Right cardiac atrium (tissue), 5 donors: ENCODE measurements at places on chromosomes 5 and 9. TPM values are rescaled to one million over a fixed set of nuclear protein-coding genes. Genes with fewer than 3 reads are reported as not detected.

PDCD1LG2 gene
- total RNA-seq, result 2.4 TPM

SEMA5A gene
- 23.9 TPM for total RNA-seq

MOB3B gene
- total RNA-seq, result 2.0 TPM

MRRF gene
- total RNA-seq, result 30.6 TPM

SLC34A1 gene
- total RNA-seq, result not detected

SAXO1 gene
- not detected for total RNA-seq

DNA sequence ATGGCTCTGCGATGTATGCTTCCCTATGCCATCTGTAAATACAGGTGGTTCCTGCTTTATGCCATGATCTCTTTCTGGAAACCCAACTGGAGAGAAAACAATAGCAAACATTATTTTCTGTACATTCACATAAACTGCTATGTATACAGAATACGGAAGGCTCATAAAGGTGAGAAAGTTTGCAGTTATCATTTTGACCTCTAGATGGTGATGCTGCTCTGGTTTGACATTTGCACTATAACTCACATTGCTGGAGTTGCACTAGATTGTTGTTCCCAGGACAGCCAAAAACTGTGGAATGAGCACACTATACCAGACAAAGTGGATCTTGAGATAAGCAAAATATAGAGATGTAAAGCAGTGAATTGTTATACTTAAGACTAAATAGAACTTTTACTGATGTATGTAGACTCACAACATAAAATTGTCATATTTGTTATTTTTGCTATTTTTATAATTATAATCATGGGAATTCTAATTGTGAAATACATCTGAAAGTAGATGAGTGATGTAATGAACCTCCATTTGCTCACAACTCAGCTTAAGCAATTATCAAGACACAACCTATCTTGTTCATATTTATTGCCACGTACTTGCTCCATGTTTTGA lies 246.5 kb downstream of the PTPRD start:
- no peak for DNase-seq

- DNase-seq, result no peak
These were observed 5.5 kb downstream of the UBE2D2 start for GRCh38 chr5:139566611-139567010.

GRCh38 chr5:80761966-80762365 lies 107.2 kb upstream of the DHFR start:
- no peak for DNase-seq

DNA sequence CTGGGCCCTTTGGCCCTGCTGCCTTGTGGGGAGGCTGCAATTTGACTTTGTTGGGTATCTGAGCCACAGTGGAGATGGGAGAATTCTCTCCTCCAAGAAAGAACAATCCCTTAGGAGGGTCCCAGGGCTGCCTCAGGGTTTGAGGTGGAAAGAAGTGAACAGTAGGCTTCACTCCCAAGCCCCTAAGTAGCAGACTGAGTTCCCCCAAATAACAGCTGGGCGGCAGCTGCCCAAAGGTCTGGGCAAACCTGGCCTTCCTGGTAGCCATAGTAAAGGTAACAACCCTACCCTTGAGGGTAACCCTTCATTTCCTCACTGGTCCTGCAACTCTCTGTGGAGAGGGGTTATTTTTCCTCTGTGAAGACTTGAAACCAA lies 746 bp downstream of the RGS3 start:
- DNase-seq, result no peak

DNA sequence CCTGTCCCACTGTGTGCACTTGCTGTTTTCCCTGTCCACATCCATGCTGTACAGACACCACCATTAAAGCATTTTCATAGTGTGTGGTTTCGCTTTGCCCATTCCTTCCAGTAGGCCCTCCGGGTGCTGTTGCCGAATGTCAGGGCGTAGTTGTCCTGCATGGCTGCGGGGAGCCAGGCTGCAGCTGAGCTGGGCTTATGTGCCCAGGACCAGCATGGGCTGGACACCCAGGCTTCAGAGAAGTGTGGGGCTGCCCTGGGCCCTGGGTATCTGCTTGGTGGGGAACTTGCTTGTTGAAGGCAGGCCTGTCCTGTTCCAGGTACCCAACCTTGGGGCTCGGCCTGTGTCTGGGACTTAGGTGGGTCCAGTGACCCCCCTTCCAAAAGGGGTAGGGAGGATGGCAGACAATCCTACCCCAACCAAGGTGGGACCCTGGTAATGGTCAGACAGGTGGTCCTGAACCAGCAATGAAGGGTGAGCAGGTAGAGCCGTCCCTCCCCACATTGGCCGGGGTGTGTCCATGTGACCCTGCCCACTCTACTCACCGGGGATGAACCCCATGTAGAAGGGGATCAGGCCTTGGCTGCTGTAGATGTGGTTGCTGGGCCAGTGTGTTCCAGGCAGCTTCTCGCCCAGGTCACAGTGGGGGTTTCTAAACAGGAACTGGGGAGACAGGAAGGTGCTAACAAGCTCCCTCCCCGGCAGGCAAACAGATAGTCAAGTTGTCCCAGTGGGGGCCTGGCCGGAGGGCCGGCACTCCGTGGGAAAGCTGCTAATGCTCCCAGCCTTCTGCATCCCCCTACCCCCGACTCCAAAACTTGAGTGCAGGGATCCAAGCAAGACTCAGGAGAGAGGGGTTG lies 2.8 kb downstream of the TUBB4B start:
- no peak for DNase-seq

DNA sequence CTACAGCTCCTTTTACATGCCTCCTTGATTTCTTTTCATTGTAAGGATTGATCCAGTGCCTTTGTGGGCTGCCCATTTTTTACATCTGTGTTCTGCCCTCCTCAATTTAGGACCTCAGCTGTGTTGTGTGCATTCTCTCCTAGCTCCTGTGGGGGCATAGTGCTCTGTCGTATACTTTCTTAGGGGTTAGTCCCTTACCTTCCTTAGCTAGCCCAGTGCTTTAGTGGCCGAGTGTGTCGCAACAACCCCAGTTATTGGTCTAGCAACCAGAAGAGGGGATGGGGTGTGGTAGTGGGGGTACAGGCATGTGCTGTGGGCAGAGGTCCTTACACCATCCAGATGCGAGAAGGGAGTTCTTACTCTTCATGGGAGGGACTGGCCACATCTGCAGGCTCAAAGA lies 12.1 kb downstream of the MTRR start:
- DNase-seq, result no peak
